ENCODE measurements at places on chromosomes 2 and 18.

GRCh38 chr2:159558479-159558878, 57.9 kb downstream of the BAZ2B start:
- no peak for DNase-seq

DNA sequence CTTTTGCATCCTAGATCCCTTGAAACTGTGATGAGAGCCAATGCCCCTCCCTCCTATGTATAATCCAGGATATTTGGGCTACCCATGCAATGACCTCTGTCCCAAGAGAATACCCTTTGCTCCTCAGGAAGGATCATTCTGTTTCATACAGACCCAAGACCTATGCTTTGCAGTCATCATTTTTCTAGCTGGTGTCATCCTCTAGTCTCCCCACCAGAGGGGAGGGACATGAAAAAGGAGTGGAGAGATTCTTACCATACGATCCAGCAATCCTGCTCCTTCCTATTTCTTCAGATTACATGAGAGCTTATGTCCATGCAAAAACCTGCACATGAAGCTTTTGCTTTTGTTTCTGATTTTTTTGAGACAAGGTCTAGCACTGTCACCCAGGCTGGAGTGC, 13.8 kb upstream of the GIGYF2 start:
- no peak for DNase-seq

- DNase-seq = no peak
Observed at GRCh38 chr2:239306274-239307220, 94.3 kb downstream of the HDAC4 start.

GRCh38 chr18:31101183-31102024, 817 bp downstream of the DSC2 start:
- no peak for DNase-seq

DNA sequence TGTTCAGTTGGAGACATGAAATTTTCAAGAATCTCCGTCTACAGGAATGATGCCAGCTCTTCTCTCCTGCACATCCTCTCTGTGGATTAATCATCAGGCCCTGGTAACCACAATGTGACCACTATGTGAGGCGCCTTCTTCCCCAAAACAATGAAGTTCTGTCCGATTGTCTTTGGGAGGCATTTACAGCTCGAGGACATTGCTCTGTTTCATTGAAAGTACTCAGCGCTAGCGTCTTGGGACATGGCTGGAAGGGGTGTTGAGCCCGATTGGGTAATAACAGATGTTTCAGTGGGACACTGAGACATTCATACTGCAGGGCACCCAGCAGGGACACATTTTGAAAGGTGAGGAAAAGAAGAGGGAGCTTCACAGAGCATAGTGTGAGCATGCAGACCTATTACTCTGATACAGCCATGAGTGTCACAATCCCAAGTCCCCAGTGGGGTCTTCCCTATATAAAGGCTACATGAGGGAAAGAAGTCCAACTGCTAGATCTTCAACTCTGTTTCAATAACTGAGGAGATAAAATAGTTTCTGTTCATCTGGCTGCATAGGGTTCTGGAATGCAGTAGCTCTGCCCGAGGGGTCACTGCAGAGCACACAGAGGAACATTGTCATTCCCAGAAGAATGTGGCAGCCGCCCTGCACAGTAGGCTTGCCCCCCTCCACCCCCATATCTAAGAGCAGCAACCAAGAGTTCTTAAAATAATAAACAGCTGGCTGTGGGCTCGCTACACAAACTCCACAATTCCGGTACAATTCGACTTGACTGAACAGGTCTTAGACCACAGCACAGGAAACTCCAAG, 237.3 kb downstream of the OSR1 start:
- DNase-seq = no peak

GRCh38 chr2:223856584-223856983, 19.2 kb upstream of the AP1S3 start:
- DNase-seq = no peak

DNA sequence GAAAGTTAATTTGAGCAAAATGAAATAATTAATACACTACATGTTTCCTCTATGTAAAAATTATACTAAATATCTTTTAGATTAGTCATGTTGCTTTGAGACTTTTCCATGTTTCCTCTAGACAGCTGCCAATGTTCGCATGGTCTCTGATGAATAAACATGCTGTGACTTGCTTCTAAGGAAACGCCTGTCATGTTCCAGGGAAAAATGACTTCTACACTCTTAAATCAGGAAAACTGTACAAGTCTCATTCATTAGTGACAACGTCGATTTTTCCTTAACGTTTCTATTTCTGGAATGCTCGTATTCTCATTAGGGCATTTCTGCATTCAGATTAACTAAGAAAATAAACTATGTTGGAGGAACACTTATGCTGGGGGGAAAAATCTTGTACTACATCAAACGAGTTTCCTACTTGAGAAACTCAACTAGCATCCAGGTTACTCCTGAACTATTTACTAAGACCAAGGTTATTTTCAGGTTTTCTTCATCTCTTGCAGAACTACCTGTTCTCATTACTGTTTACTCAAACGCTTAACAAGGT, 1.6 kb downstream of the COBLL1 start:
- DNase-seq = no peak

- no peak for DNase-seq
Observed at GRCh38 chr18:70426818-70427217, 138.0 kb downstream of the SOCS6 start.

GRCh38 chr2:178225006-178225805, 30.9 kb downstream of the OSBPL6 start:
- DNase-seq = no peak

DNA sequence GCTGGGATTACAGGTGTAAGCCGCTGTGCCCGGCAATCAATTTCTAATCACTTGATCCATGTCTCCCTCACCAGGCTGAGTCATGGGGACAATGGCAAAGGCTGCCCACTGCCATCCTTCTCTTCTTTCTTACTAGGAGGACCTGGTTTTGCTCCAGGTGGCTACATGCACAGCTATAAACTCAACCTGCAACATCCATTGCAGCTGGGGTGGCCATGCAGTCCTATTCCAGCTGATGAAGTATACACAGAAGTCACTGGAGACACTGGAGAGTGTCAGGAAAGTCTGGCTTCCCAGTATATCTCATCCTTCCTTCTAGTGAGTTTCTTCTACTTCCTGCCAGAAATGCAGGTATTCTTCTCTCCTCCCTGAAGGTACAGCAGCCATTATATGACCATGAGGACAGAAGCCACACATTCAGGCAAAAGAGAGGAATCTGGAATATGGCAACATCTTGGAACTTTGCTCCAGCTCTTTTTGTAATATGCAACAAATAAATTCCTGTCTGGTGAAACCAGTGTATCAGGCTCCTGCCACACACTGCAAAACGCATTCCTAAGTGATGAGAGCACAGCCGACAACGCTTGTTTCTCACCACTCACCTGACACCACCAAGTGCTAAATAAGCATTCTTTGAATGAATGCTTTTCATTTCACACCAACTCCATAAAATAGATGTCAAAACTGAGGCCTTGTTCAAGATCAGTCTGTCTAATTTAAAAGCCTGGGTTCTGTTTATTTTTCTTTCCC, 32.3 kb downstream of the SCTR start:
- DNase-seq = no peak

Measured in activated CD4-positive, alpha-beta T cell treated with anti-CD3 and anti-CD28 coated beads, Interleukin-2, Interleukin-4, amounts not matched to agents 100 ng/mL and 50 ng/mL, durations not matched to agents 16 hours and 8 hours (primary cell).